ENCODE measurements at places on chromosomes 4 and X. TPM values are rescaled to one million over a fixed set of nuclear protein-coding genes. Genes with fewer than 3 reads are reported as not detected.

EVC gene
- polyA plus RNA-seq, result 18.8 TPM

SUPT20HL2 gene
- polyA plus RNA-seq, result not detected

GABRG1 gene
- not detected for polyA plus RNA-seq

TXLNG gene
- 9.3 TPM for polyA plus RNA-seq

S100P gene
- polyA plus RNA-seq, result 0.93 TPM

GPR143 gene
- polyA plus RNA-seq, result 0.35 TPM

TLR2 gene
- polyA plus RNA-seq, result 8.2 TPM

CPLX1 gene
- polyA plus RNA-seq, result 0.46 TPM

FHIP1A gene
- 10.8 TPM for polyA plus RNA-seq

SCOC gene
- 54.4 TPM for polyA plus RNA-seq

HAUS3 gene
- polyA plus RNA-seq, result 21.3 TPM

SSX3 gene
- not detected for polyA plus RNA-seq

EGFL6 gene
- 127 TPM for polyA plus RNA-seq

SMIM10 gene
- 12.1 TPM for polyA plus RNA-seq

NUDT10 gene
- 1.5 TPM for polyA plus RNA-seq

FAM193A gene
- polyA plus RNA-seq, result 18.7 TPM

SYNPO2 gene
- 85.5 TPM for polyA plus RNA-seq

LANCL3 gene
- polyA plus RNA-seq, result 0.73 TPM

C4orf36 gene
- not detected for polyA plus RNA-seq
